NCI-H1048 (cell line): ENCODE measurements at places on chromosomes 4 and X.

GRCh38 chr4:17550549-17550948 is 26.4 kb upstream of the LAP3 start:
- no peak for DNase-seq

GRCh38 chr4:153421941-153422340 is 44.2 kb upstream of the TMEM131L start:
- no peak for DNase-seq

DNA sequence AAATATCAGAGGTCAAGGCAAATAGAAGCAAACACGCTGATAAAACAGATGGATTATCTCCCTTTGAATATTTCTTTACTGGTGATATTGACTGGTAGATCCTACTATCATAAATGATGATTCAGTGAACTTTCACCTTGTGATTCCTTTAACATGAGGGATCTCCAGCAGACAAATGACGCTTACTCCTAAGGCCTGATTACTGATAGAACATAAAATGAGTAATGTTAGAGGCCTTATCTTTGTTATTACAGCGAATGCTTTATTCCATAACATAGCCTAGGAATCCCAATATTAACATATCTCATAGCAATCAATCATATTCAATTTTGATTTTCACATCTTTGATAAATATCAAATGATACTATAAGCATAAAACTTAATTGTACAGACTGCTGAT is 152.3 kb downstream of the SLC10A7 start:
- DNase-seq: no peak

DNA sequence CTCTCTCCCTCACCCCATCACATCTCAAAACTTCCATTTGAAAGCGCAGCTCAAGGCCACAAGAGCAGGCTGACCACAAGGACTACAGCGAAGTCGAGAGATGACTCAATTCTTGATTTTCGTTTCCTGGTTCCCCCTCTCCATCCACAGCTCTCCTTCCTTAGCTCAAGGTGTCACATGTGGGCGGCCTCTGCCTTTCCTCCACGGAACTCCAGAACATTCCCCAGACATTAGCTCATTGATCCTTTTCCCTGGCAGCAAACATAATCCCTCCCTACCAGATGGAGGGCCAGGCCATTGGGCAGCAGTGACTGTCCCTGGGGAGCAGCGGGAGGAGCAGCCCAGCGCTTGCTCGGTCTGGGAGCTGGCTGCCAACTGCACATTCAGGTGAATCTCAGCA is 56.3 kb downstream of the CCDC149 start:
- DNase-seq: no peak

GRCh38 chr4:62948108-62948507 is 1461.1 kb downstream of the TECRL start:
- no peak for DNase-seq

- no peak for DNase-seq
Observed at GRCh38 chr4:95877636-95878035, 37.7 kb downstream of the PDHA2 start.

DNA sequence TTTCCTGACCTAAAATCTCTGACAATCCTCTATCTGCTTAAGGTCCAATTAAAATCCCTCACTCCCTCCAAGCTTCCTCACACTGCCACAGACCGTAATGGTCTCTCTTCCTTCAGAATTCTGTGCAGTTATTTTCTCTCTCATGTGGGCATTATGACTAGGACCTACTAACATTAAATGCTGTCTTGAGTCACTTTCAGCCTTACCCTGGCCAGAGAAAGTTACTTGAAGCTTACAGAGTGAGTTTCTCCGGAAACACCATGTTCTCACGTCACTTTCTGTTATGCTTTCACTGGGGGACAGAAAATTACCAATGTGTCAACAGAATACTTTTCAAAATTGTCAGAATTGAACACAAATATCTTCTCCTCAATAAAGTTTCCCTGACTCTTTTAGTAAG is 271.8 kb downstream of the INPP4B start:
- DNase-seq: no peak

- no peak for DNase-seq
Observed at GRCh38 chrX:130091980-130092522, 18.2 kb downstream of the ELF4 start.

- DNase-seq: no peak
Observed at GRCh38 chr4:179626687-179627086, 2184.4 kb upstream of the AGA start.

- DNase-seq: no peak
Observed at GRCh38 chr4:154314248-154314647, 177.4 kb downstream of the DCHS2 start.

DNA sequence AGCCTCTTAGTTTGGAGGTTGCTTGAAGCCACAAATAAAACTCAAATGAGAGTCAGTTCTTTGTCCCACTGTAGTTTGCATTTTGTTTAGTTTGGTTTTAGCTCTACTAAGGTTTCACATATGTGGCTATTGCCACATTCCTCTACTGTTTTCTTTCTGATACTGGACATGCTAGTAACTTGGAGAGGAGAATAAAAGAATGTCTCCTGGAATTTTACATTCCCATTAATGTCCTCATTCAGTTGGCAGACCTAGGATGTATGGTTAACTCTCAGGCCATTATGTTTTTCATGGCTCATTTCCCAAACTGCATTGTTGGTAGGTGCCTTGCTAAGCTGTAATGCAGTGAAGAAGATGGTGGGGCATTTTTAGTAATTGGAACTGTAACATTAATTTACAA is 29.9 kb downstream of the UPRT start:
- no peak for DNase-seq

DNA sequence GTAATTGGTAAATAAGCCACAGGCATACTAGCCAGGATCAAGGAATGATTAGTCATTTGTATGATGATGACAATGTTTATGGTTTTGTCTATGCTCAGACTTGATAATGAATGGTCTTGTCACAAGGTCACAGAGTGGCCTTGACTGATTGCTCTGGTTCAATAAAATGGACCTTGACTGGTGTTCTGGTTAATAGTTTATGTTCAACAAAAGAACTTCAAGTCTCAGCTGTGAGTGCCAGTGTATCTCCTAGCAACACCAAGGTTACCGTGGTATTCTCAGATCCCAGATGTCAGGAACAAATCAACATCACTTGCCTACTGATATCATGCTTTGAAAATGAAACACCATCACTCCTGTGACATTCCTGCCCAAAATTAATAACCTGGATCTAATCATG is 16.3 kb upstream of the LRAT start:
- no peak for DNase-seq

DNA sequence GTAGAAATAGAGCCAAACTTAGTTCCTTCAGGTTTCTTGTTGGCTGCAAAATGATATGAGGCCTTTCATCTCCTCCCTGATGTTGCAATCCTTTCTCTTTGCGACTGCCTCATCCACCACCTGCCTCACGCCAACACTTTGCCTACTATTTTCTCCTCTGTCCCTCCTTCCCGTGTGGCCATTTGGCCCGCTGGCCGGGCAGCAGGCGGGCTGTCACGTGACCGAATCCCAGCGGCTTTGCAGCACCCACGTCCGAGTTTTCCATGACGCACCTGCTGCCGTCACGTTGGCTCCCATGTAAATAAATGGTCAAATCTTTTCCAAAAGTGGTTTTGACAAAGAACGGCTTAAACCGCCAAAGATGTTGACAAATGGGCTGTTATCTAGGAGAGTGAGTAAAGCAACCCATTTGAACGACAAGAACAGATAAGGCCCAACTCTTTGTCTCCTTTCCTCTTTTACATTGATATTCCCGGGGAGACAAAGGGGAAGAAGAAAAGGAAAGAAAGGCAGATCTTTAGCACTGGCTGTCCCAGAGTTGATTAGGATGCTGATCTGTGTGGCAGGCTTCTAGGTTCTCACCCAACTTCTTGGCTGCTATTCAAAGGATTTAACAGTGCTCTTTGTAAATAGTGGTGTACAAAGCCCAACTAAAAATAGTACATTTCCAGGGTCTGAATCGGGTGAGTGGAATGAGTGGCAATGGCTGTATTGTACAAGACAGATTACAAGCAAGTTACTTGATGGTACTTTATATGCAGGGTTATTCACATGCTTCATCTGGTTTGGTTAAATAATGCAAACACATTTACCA is 174.2 kb upstream of the JADE1 start:
- no peak for DNase-seq

DNA sequence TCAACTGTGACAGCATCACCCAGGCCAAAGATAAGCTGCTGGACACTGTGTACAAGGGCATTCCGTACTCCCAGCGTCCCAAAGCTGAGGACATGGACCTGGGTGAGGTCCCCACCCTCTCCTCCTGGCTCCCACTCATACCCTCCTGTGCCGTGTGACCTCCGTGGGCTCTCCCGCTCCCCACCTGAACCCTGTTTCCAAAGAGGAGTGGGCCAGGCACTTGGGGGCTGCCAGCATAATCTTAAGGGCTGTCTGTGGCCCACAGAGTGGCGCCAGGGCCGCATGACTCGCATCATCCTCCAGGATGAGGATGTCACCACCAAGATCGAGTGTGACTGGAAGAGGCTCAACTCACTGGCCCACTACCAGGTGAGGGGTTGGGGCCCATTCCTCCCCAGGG is 10.0 kb downstream of the LAGE3 start:
- DNase-seq: no peak

- DNase-seq: no peak
Observed at GRCh38 chrX:15973946-15974345, 119.3 kb upstream of the AP1S2 start.

DNA sequence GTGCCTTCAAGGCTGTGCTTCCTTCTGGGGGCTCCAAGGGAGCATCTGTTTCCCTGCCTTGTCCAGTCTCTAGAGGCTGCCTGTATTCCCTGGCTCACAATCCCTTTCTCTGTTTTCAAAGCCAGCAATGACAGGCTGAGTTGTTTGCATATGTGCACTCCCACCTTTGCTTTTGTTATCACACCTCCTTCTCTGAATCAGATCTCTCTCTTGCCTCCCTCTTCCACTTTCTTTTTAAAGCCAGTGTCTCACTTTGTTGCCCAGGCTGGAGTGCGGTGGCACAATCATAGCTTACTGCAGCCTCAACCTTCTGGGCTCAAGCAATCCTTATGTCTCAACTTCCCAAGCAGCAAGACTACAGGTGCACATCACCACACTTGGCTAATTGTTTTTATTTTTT is 37.1 kb upstream of the LEF1 start:
- DNase-seq: no peak

GRCh38 chr4:48668254-48669017 is 111.6 kb downstream of the FRYL start:
- DNase-seq: no peak

DNA sequence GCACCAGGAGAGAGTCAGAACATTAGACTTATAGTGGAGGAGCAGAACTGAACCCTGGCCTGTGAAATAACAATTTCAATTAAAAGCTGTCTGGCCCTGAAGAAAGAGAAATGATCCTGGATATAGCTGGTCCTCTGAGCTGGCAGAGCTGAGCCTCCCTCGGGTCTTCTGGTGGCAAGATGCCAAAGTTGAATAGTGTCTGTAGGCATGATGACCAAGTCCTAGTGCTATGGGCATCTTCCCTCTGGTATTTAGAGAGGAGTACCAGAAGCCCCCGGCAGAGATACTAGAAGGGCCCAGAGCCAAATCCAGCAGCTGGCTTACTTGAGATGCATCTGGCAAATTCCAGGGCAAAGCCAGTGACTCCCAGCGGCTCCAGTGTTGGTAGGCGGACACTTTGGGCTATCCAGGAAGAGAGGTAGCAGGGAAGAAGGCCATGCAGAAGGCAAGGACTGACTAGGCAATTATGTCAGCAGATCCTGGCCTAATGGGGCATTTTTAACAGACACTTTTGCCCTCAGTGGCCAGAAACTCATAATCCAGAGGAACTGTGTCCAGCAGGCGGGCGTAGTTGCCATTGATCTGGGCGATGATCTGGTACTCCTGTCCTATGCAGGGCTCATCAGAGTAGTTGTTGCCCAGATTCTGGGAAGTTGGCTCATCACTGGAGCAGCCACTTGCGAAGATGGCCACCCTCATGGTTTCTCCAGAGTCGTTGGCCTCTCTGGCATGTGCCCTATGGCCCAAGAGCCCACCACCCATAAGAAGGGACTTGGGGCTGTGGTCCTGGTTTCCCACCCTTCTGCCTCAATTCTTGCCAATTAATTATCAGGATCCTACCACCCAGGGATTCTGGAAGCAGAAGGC is 17.9 kb downstream of the VSIG4 start:
- DNase-seq: no peak

- no peak for DNase-seq
Observed at GRCh38 chrX:39427906-39428305, 626.6 kb downstream of the MID1IP1 start.

DNA sequence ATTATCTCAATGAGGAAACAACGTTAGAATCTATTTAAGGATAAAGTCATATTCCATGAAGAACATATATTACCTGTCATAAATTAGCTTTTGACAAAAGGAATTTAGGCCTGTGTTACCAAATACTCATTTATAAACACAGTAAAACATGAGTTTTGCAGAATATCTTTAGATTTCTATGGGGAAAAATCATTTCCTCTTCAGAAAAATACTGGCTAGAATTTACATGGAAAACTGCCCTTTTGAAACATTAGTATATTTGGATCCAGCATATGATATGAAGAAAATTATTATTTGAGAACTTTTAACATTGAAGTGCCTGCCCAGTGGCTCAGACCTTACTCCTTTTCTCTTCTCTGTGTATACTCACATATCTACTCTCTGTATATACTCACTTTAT is 131.4 kb upstream of the NEIL3 start:
- DNase-seq: no peak

GRCh38 chrX:136237074-136237473 is 14.1 kb downstream of the MAP7D3 start:
- no peak for DNase-seq

DNA sequence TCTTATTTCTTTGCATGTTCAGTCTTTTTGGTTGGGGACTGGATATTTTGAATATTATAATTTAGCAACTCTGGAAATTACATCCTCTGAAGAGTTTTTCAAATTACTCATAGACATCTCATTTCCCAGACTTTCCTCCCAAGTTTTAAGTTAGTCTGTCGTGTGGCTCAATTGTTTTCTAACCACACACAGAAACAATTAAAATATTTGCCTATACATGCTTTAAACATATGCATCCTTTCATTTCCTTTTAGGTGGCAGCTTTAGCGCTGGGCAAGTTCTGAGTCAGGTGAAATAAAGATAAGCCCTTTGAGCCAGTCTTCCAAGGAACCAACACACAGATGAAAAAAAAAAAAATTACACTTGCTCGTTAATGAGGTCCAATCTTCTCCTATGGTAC is 307.0 kb upstream of the SPOCK3 start:
- no peak for DNase-seq

- DNase-seq: no peak
Observed at GRCh38 chrX:56600987-56601386, 37.6 kb downstream of the UBQLN2 start.

GRCh38 chr4:142550965-142551364 is 295.1 kb downstream of the INPP4B start:
- DNase-seq: no peak
